ENCODE measurements at places on chromosomes 16 and 17. TPM values are rescaled to one million over a fixed set of nuclear protein-coding genes. Genes with fewer than 3 reads are reported as not detected.

ZFP3 gene
- 2.2 TPM for total RNA-seq

CMTM2 gene
- not detected for total RNA-seq

TLCD2 gene
- total RNA-seq, result 3.9 TPM

SLC47A2 gene
- not detected for total RNA-seq

DNA sequence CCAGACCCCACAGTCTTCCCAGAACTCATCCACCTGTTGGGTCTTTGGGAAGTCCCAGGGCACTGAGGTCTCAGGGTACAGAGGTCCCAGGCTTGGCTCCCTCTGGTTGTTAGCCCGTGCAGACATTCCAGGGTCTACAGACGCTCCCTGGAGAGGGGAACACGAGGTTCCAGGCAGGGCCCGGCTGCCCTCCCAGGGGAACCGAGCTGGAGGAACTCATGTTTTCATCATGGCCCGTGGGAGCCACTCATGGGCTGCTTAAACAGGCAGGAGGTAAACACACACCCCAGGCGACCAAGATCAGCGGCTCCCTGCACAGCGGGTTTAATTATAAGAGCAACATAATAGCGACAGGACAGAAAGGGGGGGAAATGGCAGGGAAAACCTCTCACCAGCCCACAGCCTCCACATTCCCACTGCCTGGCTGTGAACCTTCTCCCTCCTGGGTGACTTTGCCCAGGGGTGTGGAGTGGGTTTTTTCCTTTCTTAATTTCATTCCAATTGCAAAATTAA lies 36.5 kb downstream of the TRARG1 start:
- no peak for DNase-seq

- no peak for DNase-seq
Observed at GRCh38 chr16:8505327-8505991, 84.9 kb downstream of the TMEM114 start.

DNA sequence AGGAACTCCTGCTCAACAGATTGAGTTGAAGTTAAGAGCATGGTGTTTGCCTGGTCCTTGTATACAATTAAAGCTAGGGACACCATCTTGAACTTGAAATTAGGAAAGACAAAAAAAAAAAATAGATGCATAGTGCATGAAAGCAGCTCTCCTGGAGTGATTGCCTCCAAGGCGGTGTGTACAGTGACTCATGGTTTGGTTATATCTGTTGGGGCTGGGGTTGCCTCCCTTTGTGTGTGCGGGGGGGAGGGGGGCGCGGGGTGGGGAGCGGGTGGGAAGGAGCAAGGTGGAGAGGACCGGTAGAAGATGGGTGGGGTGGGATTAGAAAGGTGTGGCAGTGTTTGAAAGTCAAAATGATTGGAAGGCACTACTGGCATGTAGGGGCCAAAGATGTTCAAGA lies 3.4 kb downstream of the TMED6 start:
- DNase-seq, result no peak

GRCh38 chr16:30121741-30122571 lies 1.1 kb downstream of the MAPK3 start:
- peak; percentile 34 for DNase-seq
